ENCODE measurements at places on chromosomes 1 and 21.
A peak's percentile ranks its signal among the peaks of the same experiment; 100 is the strongest.

DNA sequence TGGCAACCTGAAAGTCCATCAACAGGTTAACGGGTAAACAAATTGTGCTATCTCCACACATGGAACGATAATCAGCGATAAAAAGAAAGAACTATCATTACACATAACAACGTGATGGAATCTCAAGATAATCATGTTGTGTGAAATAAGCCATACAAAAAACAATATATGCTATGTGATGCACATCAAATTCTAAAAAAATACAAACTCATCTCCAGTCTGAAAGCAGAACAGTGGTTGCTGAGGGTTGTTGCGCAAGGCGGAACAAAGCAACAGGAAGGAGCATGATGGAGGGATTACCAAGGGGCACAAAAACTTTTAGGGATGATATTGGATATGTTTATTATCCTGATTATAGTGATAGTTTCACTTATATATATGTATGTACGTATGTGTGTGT, 324.8 kb downstream of the VAV3 start:
- DNase-seq, result no peak

GRCh38 chr1:200351826-200352549, 57.8 kb downstream of the ZNF281 start:
- DNase-seq, result peak; percentile 59

GRCh38 chr1:247241691-247242090, 14.2 kb upstream of the VN1R5 start:
- peak; percentile 17 for DNase-seq

DNA sequence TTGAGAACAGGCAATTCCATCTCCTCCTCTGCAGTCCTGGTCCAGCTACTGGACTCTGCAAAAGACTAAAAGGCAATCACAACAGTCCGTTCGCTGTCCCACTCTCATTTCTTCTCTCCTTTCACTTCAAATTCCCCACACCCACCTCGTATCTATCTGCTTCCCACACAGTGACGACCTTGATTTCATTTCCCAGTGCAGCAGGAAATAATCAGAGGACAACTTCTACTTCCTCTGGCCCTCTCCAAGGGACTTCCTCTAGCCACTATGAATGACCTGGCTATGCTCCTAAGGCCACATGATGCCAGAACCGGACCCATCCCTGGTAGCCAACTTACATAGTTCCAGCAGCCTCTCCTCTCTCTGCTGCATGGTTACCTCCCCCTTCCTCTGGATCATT, 8.0 kb downstream of the NOL9 start:
- no peak for DNase-seq

DNA sequence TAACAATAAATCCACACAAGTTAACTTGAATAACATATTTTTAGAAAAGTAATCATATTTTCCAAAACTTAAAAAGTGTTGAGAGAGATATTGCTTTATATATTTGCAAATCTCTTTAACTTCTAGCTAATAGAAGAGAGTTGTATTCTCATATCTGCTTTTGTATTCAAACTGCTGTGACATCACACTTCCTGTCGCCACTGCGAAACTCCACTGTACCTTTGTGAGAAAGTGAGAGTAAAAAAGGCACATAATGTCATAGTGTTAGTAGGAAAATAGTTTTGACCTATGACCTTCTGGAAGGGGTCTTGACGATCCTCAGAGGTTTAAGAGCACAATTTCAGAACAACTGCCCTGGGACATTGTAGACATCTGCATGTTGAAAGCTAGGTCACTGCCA, 21.6 kb downstream of the AK5 start:
- DNase-seq, result no peak

Measured in ACHN (cell line).